ENCODE measurements at places on chromosomes 2 and 18.

DNA sequence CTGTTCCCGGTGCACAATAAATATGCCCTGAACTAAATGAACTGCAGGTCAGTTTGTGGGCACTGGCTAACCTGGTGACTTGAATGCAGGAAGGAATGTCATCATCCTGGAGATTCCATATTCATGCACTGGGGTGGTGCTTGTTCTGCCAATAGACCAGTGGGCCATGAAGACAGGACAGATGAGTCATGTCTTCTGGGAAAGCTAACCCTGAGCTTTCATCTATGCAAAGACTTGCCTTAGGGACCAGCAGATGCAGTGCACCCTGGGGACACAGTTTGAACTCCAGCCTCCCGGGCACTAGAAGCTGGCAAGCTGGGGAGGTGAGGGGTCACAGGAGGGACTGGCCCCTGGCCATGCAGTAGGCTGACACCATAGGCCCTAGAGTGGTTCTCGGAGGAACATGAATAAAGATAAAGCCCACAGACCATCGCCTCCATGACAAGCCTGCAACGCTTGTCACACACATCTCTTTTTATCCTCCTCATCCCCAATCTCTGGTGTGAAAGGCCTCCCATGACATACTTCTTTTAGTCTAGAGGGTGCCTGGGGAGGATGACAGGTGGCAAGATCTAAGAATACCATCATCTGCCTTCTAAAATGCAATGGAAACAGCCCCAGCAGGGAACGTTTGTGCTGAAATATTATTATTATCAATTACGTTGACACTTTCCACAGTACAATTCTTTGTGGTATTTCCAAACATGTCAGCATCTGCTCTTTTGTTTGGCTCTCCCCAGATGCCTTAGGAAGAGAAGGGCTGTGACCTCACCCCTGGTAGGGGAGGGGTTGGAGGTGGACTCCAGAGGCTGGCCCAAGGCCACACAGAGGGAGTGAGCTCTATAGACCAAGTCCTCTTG lies 267.4 kb upstream of the RAB6C start:
- DNase-seq = no peak

DNA sequence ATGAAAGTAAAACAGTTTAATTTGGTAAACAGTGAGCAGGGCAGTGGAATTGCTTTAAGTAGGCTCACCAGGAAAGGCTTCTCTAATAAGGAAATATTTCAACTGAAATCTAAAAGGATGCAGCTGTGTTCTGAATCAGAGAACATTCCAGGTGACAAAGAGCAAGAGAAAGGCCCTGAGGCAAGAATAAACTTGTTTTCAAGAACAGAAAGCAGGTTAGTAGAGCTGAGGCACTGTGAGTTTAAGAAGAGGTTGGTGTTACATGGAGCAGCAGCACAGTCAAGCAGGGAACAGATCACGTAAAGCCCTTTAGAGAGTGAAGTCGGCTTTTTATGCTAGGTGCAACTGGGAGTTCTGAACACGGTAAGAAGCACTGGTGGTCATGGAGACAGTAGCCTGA lies 57.0 kb upstream of the SCN1A start:
- DNase-seq = no peak

DNA sequence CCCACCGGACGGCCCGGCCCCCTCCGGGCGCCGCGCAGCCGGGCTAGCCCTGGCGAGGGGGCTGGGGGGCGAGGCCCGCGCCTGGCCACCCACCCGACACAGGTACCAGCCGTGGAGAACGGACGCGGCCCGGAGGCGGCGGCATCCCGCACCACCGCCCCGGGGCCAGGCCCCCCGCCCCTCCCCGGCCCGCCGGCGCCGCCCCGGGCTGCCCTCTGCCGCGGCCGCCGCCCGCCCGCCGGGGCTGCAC lies 405 bp downstream of the SOS1 start:
- no peak for DNase-seq

DNA sequence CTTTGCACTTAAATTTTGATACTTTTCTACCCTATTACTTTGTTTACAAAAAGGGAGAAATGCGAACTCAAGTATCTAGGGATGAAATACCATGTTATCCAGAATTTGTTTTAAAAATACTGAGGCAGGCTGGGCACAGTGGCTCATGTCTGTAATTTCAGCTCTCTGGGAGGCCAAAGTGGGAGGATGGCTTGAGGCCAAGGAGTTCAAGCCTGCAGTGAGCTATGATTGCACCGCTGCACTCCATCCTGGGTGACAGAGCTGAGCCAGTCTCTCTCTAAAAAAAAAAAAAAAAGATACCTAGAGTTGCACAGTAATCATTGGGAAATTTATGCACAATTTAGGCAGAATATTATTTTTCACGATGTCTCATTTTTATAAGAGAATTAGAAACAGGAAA lies 12.4 kb upstream of the VAPA start:
- DNase-seq = no peak

DNA sequence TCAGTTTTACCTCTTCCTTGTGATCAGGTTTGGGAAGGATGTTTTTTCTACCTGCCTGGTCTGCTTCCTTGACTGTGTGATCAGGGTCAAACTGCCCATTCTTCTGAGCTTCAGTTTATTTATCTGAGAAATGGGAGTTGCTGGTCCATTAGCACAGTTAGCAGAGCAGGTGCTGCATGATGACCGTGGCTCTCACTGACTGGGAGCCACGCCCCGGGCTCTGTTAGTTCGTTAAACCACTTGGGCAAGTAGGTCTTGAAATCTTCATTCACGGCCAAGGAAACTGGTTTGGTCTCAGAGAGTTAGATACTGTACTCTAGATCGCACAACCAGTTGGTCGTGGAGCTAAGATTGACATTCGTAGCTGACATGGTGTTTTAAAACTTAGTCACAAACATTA lies 41.7 kb downstream of the INPP5D start:
- DNase-seq = no peak

DNA sequence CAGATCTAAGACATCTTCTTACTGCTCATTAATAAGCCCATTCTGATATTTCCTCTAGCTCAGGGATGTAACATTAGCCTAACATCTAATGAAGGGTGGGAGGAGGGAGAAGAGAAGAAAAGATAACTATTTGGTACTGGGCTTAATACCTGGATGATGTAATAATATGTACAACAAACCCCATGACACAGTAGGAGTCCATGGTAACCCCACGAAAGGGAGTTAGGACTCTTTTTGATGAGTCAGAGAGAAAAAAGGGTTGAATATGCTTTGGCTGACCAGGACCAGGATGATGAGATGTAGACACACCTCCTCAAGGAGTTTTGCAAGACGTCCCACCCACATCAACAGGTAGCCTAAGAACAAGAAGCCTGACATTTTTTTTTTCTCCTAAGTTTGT lies 34.4 kb upstream of the DLX2 start:
- DNase-seq = no peak

- no peak for DNase-seq
These were observed 164.2 kb downstream of the MYT1L start for GRCh38 chr2:2166881-2167280.

DNA sequence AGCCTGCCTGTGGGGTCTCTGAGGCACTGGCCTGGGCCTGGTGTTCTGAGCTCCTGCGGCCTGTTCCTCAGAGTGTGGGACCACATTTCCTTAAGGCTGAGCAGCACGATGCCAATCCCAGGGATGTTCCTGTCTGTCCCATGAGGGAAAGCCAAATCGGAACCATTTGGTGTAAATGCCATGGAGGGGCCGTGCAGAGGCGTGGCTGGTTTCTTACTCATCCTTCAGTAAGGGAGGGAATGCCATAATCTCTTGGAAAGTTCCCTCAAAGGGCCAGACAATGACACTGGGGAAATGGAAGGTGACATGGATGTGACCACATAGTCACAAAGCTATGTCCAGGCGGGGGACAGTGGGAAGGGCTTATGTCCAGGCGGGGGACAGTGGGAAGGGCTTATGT lies 14.4 kb upstream of the PTMA start:
- no peak for DNase-seq

DNA sequence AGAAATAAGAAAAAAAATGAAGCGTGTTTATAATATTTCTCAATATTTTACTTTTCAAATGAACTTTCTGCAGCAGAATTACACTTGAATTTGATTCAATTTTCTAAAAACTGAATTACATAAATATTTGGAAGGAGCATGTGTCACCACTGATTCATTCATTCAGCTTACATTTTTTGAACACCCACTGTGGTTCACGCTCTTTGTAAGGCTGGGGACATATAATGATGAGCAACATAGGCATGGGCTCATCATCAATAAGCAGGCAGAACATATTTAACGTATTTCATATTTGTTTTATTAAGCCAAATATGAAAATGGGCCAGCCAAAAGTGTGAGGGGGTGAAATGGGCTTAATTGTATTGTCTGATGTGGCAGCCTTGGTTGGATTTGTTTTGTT lies 209.1 kb downstream of the CTNNA2 start:
- DNase-seq = no peak

GRCh38 chr18:24153397-24153796 lies 14.5 kb downstream of the CABYR start:
- no peak for DNase-seq
